WTC11 (cell line): ENCODE measurements at places on chromosomes 2 and 18. TPM values are rescaled to one million over a fixed set of nuclear protein-coding genes. Genes with fewer than 3 reads are reported as not detected.

PRSS56 gene
- total RNA-seq = not detected in 3 replicates

STK36 gene
- 41.0 to 47.7 TPM (median 42.7 TPM) in 3 replicates for total RNA-seq

ALKAL2 gene
- 3.5 to 5.2 TPM (median 4.3 TPM) in 3 replicates for total RNA-seq

OTX1 gene
- 0.90 to 1.6 TPM (median 1.2 TPM) in 3 replicates for total RNA-seq

PLGLB1 gene
- total RNA-seq = 0.44 to 0.55 TPM (median 0.52 TPM) in 3 replicates
